ENCODE measurements at places on chromosomes 7 and 10.

GRCh38 chr7:51046103-51046466 is 263.4 kb upstream of the GRB10 start:
- no peak for DNase-seq

GRCh38 chr10:105707603-105708002 is 1066.5 kb downstream of the SORCS3 start:
- no peak for DNase-seq

GRCh38 chr7:129163875-129164544 is 19.5 kb downstream of the TSPAN33 start:
- DNase-seq, result no peak

GRCh38 chr10:6242089-6242488 is 39.4 kb downstream of the PFKFB3 start:
- no peak for DNase-seq
